ENCODE measurements at places on chromosomes 13 and 19.

GRCh38 chr19:49017666-49018351 lies 918 bp upstream of the LHB start:
- DNase-seq = peak; percentile 37

DNA sequence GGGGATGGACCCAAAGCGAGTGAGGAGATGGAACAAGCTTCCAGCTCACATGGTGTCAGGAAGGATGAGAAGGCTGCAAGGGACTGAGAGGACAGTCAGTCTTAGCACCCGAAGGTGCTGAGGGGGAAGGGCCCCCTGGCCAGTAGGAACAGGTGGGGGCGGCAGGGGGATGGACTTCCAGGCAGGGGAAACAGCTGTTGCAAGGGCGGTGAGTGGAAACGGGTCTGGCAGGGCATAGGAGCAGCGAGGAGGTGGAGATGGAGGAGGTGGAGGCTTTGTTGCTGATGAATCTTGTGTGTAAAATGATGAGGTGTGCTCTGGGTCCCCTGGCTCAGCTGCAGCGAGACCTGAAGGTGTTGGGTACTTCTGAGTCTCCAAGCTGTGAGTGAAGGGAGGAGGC lies 1.2 kb downstream of the MAP1S start:
- no peak for DNase-seq

DNA sequence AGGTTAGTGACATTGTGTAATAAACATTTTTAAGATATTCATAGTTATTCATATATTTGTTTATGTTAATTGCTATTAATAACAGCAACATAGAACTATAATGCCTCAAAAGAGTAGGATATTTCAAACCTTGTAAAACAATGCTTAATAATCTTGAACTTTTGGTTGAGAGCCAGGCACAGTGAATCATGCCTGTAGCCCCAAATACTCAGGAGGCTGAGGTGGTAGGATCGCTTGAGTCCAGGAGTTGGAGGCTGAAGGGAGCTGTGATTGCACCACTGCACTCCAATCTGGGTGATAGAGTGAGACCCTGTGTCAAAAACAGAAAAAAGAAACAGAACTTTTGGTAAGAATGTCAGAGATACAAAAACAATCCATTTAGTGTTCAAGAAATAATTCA lies 213.9 kb upstream of the SLITRK1 start:
- DNase-seq = no peak

DNA sequence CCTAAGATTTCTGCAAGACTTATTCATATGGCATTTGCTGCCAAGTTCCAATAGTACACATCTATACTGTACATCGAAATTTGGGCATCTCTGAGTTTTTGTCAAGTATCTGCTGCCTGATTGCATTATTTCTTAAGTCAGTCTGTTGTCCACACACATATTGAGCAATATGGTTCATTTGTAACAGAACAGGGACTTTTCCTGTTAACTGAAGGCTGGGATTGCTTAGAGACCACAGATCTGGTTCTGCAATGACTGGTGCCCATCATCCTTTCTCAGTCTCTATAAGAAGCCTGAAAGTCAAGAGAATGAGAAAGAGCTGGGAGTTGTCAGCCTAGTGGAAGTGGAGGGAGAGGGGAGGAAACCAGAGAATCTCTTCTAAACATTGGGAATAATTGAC lies 22.5 kb upstream of the MYCBP2 start:
- DNase-seq = no peak

GRCh38 chr13:37263871-37264270 lies 158.4 kb upstream of the CSNK1A1L start:
- DNase-seq = no peak

GRCh38 chr13:26619358-26619757 lies 61.9 kb downstream of the WASF3 start:
- no peak for DNase-seq

GRCh38 chr13:80309926-80310325 lies 31.0 kb downstream of the SPRY2 start:
- DNase-seq = no peak

GRCh38 chr13:47175172-47175866 lies 278.5 kb upstream of the HTR2A start:
- no peak for DNase-seq

- no peak for DNase-seq
Observed at GRCh38 chr13:75368167-75368566, 113.8 kb downstream of the TBC1D4 start.

GRCh38 chr13:94617389-94618000 lies 15.8 kb downstream of the GPR180 start:
- peak; percentile 17 for DNase-seq

DNA sequence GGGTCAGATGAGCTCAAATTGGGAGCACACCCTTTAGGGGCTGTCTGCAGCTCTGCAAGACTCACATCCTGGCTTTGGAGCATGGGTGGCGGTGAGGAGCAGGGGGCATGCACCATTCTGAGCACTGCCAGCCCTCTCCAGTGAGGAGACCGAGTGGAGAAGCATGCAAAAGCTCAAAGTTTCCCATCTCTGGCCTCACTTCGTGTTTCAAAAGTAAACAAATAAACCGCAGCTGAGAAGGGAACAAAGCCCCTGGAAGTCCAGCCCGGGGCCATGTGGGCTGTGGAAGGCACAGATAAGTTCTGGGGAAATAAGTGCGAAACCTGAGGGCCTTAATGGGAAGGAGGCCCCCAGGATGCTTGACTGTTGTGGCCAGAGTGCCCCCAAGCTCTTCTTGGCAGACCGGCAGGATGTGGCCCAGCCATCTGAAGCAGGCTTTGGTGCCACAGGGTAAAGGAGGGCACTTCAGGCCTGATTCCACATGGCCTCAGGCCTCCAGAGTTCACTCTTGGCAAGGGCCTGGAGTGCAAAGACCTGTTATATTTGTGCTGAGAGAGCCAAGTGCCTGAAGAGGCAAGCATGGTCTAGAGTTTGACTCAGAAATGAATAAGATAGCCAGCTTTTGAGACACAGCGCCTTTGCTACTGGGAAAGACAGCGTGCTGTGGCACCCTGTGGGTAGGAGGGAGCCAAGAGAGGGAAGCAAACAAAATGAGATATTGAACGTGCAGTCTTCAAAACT lies 1.2 kb downstream of the MEDAG start:
- DNase-seq = no peak

DNA sequence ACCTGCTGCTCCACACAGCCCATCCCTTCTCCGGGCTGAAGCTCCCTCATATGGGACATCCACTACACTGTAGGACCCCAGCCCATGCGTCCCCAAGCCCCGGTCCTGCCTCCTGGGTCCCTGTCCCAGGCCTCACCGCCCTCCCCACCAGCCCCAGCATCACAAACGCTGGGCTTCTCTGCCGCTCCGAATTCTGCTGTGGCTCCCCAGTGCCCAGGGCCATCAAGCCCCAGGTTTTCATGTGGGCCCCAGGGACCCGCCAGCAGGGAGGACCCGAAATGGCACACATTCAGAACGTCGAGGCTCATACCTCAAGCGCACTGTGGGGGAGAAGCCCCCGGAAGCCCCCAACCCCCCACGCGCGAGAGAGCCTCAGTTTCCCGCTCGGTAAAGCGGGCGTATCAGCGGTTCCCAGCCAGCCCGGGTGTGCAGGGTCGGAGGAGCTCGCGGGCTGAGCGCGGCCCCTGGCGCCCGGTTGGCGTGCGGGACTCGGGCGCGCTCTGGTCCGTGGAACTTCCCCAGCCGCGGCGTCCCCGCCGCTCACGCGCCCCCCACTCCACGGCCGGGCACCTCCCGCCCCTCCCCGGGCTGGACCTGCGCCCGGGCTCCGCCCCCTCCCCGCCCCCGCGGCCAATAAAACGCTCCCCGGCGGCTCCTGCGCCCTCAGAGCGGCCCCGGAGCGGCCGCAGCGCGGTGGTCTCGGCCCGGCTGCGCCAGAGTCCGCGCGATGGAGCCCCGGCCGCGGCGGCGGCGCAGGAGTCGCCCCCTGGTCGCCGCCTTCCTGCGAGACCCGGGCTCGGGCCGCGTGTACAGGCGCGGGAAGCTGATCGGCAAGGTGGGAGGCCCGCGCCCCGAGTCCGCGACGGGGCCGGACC lies at the start of gene PLK5:
Gene PLK5, plus strand, starts transcription at position 666 of the 875 bp plus-strand sequence. CDS start 2,920 bp downstream, outside the sequence.
- DNase-seq = no peak

GRCh38 chr19:19531951-19532805 lies 3.5 kb downstream of the YJEFN3 start:
- DNase-seq = peak; percentile 59

DNA sequence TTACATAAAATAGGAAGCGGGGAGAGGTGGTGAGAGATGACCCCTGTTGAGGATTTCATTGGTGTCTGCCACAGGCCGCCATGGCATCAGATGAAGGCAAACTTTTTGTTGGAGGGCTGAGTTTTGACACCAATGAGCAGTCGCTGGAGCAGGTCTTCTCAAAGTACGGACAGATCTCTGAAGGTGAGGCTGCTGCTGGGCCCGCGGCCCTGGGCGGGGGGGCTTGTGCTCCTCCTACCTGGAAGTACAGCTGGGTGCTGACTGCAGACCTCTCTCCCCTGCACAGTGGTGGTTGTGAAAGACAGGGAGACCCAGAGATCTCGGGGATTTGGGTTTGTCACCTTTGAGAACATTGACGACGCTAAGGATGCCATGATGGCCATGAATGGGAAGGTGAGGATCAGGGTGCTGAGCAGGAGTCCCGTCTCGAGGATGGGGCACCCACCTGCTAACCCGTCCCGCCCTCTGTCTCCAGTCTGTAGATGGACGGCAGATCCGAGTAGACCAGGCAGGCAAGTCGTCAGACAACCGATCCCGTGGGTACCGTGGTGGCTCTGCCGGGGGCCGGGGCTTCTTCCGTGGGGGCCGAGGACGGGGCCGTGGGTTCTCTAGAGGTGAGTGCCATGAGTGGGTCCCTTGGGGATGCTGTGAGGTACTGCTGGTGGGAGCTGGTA lies 1.9 kb downstream of the CIRBP start:
- DNase-seq = no peak

GRCh38 chr19:8935460-8935859 lies 74.7 kb downstream of the MUC16 start:
- DNase-seq = no peak

- DNase-seq = peak; percentile 61
Observed at GRCh38 chr13:25468325-25469168, 96.8 kb downstream of the ATP8A2 start.

DNA sequence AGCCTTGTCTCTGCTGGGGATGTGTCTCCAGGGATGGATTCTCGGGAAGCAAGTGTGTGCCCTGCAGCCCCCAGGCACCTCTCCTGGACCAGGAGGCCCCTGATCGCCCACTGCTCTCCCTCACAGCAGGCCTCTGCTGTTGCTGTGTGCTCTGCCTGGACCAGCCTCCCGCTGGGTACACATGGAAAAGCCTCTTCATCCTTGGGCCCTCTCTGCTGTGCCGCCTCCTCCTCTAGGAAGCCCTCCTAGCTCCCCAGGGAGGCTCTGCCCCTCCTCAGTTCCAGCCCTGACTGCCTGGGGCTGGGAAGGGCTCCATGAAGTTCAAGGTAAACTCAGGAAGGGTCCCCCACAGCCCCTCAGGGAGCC lies 12.0 kb downstream of the NDUFA11 start:
- DNase-seq = no peak

DNA sequence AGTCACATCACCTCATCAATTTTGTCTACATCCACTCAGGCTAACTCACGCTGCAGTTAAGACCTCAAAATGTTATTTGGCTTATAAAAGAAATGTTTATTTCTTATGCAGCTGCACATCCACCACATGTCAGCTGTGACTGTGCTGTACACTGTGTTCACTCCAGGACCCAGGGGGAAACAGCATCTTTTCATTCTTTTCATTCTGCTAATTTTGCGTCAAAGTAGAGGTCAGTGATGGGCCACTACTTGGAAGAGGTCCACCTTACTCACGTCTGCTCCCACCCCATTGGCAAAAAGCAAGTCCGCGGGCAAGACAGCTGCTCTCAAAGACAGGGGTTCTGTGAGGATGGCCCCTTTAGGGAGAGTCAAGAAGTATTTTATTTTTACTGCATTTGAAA lies 4.5 kb upstream of the DCT start:
- no peak for DNase-seq

- DNase-seq = no peak
Observed at GRCh38 chr19:4023600-4024398, 16.3 kb downstream of the PIAS4 start.

GRCh38 chr13:50991579-50992521 lies 82.3 kb downstream of the RNASEH2B start:
- no peak for DNase-seq

DNA sequence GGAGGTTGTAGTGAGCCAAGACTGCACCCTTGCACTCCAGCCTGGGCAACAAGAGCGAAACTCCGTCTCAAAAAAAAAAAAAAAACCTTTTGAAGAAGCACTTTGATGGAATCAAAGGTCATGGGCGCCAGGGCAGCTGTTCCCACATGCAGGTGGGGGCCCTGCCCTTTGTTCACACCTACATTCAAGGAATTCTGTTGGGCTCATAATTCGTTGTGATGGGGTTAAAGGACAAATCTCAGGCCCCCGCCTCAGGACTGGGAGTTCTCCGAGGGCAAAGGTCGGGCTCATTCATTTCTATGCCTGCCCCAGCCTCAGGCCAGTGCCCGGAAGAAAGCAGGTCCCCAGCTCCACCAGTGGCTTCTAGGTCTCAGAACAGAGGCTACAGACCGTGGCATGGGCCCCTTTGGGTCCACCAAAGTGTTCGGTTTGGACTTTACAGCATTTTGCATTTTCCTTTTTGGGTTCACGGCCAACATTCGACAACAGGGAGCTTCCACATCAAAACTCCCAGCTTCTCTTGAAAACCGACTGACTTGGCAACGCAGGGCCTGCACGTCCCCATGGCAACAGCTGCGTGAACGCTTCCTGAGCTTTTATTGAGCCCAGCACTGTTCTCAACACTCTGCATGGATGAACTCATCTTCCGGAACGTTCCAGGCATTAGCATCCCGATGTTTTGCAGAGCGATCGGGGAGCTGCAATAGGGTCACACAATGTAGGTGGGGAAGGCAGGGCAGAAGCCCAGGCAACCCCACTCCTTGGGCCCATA lies 10.1 kb upstream of the GTF2F1 start:
- DNase-seq = peak; percentile 43

DNA sequence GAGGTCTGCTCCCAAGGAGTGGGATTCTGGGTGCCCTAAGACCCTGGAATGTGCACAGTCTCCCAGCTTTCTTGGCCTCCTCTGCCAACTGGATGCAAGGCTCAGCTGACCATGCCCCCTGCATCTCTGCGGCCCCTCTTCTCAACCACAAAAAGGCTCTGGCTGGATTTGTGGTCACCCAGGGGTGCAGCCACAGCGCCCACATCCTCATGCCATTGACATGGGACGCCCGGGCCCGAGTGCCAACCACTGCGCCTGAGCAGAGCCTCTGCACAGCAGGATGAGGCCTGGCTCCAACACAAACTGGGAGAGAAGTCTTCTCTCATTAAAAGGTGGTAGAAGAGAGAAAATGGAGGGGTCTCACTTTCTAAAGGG lies 103.5 kb downstream of the FOXO1 start:
- DNase-seq = no peak

GRCh38 chr19:50962245-50962644 lies 7.1 kb downstream of the KLK6 start:
- no peak for DNase-seq
